ENCODE measurements at places on chromosomes 1 and 21. TPM values are rescaled to one million over a fixed set of nuclear protein-coding genes. Genes with fewer than 3 reads are reported as not detected.

Gene VSIG8
- total RNA-seq, result 0.43 TPM

Gene NR1I3
- total RNA-seq, result 0.68 TPM

Gene OR2G6
- total RNA-seq, result not detected

Gene OR2M3
- total RNA-seq, result 0.24 TPM

Gene NCAM2
- 26.1 TPM for total RNA-seq

Gene AMY1A
- not detected for total RNA-seq

Gene MPL
- 0.47 TPM for total RNA-seq

Gene PTPRC
- total RNA-seq, result 9.7 TPM

Gene PMVK
- 27.7 TPM for total RNA-seq

Gene SPOCD1
- total RNA-seq, result 32.0 TPM

Gene NBPF6
- 6.8 TPM for total RNA-seq

Gene CTBS
- 17.8 TPM for total RNA-seq

Gene NBPF26
- total RNA-seq, result 31.7 TPM

GRCh38 chr1:39788758-39789570 lies at the start of gene BMP8B:
Gene BMP8B (minus strand): TSS chr1:39788865. CDS start chr1:39788485, 380 bp downstream.
- H3K4me1 ChIP-seq, result no peaks in the 10 kb centered on the region
- no peaks in the 10 kb centered on the region for H3K27me3 ChIP-seq
- peak within 1 kb of the TSS; percentile 57 for H3K4me3 ChIP-seq
- H3K27ac ChIP-seq, result no peak within 1 kb of the TSS
- no peaks in the 10 kb centered on the region for H3K36me3 ChIP-seq
- DNase-seq, result peak; percentile 80

GRCh38 chr1:162138599-162139181 lies 69.2 kb downstream of the NOS1AP start:
- no peak overlapping the region for H3K4me3 ChIP-seq
- no peaks in the 10 kb centered on the region for H3K36me3 ChIP-seq
- H3K4me1 ChIP-seq, result no peaks in the 10 kb centered on the region

DNA sequence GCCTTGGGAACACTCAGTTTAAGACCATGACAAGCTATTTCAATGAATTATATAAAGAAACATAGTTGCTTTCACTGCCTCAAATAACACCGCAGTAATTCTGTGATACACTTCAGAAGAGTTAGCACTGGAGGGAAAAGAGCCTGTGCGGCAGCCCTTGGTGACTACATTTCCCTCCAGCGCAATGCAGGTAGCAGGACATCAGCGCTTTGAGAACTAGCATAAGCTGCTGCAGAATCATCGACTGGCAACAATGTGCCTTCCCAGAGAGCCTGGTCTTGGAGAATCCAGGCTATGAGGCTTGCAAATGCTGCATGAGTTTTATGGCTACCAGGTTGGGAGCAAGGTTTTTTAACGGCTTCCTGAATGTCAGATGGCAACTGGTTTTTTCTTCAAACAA lies 7.5 kb downstream of the NRIP1 start:
- H3K4me1 ChIP-seq, result peaks cover 41% of the 10 kb centered on the region
- no peak overlapping the region for H3K4me3 ChIP-seq
- H3K27ac ChIP-seq, result no peak overlapping the region
- H3K27me3 ChIP-seq, result no peaks in the 10 kb centered on the region
- no peaks in the 10 kb centered on the region for H3K36me3 ChIP-seq
- peak; percentile 43 for DNase-seq

- DNase-seq, result no peak
- H3K27me3 ChIP-seq, result no peaks in the 10 kb centered on the region
- no peaks in the 10 kb centered on the region for H3K4me1 ChIP-seq
Observed at GRCh38 chr1:47881505-47882442, 115.4 kb downstream of the TRABD2B start.

- no peak for DNase-seq
- no peaks in the 10 kb centered on the region for H3K36me3 ChIP-seq
- H3K4me3 ChIP-seq, result no peak overlapping the region
- H3K27me3 ChIP-seq, result no peaks in the 10 kb centered on the region
Observed at GRCh38 chr1:2480986-2481364, 4.9 kb downstream of the PLCH2 start.

DNA sequence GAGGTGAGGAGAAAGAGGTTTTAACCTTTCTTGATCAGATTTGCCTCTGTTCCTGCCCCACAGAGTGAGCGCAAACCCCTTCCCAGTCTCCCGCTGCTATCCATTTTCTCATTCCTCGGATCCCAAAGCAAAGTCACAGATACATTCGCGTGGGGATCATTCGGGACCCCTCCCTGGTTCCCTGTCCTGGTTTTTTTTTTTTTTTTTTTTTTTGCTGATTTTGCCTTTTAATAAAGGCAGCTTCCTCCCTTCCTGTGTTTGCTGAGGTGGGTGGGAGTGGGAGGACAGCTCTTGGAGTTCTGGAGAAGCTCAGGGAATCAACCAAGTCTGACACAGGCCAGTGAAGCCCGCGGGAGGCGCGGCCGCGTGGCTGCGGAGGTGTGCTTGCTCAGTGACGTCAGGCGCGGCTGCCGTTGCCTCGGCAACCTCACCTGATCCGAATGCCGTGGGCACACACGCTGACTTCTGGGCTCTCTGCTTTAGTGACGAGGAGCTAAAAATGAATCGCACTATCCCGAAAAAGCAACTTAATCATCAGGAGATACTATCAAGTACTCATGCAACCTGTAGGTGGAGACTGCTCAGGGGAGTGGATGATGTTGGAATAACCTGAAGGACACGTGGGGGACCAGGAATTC lies 106.4 kb downstream of the TBX19 start:
- H3K4me1 ChIP-seq, result no peaks in the 10 kb centered on the region
- H3K27me3 ChIP-seq, result no peaks in the 10 kb centered on the region
- no peak overlapping the region for H3K27ac ChIP-seq

DNA sequence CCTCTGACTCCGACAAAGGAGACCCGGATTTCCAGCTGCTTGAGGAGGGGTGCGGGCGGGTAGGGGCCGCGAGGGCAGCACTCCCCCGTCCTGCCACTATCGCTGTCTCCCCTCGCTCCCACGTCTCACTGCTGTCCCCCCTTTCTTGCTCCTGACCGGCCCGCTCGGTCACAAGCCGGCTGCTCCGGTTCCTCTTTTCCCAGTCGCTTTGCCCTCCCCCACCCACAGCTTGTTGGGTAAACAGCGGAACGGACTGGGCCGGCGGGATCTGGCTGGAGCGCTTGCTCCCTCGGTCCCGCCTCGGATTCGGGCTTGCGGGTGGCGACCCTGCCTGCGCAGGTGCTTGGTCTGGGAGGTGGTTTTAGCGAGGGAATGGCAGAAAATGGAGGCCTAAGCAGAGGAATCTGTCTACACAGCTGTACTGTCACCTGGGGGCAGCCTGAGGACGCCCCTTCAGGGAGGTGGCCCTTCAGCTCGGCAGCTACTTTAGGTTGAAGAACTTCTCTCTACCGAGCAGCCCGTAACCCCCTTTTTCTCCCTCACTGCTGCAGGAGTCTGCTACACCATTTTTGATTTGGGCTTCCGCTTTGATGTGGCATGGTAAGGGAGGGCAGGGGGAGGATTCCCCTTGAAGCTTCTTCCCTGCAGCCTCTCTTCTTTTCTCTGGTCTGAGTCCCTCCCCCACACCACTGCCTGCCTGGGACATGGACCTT lies 645 bp downstream of the ATP6V0B start:
- peak overlapping the region; percentile 89 for H3K27ac ChIP-seq
- H3K4me3 ChIP-seq, result peak overlapping the region; percentile 89
- no peaks in the 10 kb centered on the region for H3K36me3 ChIP-seq
- peaks cover 37% of the 10 kb centered on the region for H3K4me1 ChIP-seq
- H3K27me3 ChIP-seq, result no peaks in the 10 kb centered on the region
- peak; percentile 69 for DNase-seq

- H3K36me3 ChIP-seq, result no peaks in the 10 kb centered on the region
- peaks cover 9% of the 10 kb centered on the region for H3K4me1 ChIP-seq
Observed at GRCh38 chr1:184888505-184888904, 85.8 kb downstream of the NIBAN1 start.

GRCh38 chr1:175841738-175842187 lies 98.4 kb upstream of the TNR start:
- no peaks in the 10 kb centered on the region for H3K36me3 ChIP-seq
- DNase-seq, result no peak
- H3K27me3 ChIP-seq, result no peaks in the 10 kb centered on the region
- no peak overlapping the region for H3K4me3 ChIP-seq

GRCh38 chr1:25355841-25356395 lies 17.8 kb downstream of the TMEM50A start:
- no peaks in the 10 kb centered on the region for H3K4me1 ChIP-seq
- no peak for DNase-seq
- no peaks in the 10 kb centered on the region for H3K36me3 ChIP-seq
- no peak overlapping the region for H3K27ac ChIP-seq
- H3K4me3 ChIP-seq, result no peak overlapping the region

DNA sequence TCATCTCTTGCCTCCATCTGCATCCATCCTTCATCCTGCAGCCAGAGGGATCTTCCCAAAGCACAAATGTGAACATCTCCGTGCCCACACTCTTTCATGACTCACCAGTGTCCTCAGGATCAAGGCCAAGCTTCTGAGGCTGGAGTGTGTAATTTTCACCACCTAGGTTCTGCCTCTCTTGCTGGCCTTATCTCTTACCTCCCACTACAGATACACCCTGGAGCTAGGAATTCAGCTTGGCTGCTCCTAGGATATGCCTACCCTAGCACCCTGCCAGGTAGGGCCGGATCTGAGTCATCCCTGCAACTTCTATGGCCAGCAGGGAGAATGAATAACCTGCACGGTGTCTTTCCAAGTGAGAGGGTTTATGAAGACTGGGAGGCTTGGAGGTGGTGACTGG lies 208.7 kb upstream of the CSF3R start:
- no peaks in the 10 kb centered on the region for H3K36me3 ChIP-seq
- no peak overlapping the region for H3K4me3 ChIP-seq
- no peak overlapping the region for H3K27ac ChIP-seq

DNA sequence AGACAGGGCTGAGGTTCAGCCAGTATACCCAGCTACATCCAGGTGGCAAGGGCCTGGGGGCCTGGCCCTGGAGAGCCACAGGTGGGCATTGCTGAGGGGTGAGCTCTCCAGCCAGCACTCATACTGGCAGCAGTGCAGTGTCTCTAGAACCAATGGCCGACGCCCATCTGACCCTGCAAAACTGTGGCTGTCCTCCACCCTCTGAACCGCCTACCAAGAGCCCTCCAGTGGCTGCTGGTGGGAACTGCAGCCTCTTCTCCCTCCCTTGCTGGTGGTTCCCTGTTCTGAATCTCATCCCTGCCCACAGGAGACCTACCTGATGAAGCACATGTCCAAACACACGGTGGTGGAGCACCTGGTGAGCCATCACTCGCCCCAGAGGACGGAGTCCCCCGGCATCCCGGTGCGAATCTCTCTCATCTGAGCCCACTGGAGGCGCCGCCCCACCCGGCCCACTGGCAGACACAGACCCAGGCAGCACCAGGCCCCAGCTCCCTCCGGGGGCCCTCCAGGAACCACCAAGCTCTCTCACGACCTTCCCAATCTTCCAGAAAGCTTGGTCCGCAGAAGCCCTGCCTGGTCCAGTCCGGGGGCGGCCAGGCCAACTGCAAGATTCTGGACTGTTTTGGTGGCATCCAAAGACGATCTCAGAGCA lies 22.1 kb downstream of the A3GALT2 start:
- DNase-seq, result peak; percentile 76
- H3K36me3 ChIP-seq, result no peaks in the 10 kb centered on the region
- H3K27me3 ChIP-seq, result no peaks in the 10 kb centered on the region
- no peak overlapping the region for H3K4me3 ChIP-seq

GRCh38 chr1:223175032-223175431 lies 32.0 kb upstream of the TLR5 start:
- no peak overlapping the region for H3K27ac ChIP-seq
- peak; percentile 35 for DNase-seq
- no peaks in the 10 kb centered on the region for H3K4me1 ChIP-seq
- no peak overlapping the region for H3K4me3 ChIP-seq

- H3K27me3 ChIP-seq, result no peaks in the 10 kb centered on the region
- peaks cover 8% of the 10 kb centered on the region for H3K4me1 ChIP-seq
- H3K36me3 ChIP-seq, result no peaks in the 10 kb centered on the region
- no peak overlapping the region for H3K4me3 ChIP-seq
Observed at GRCh38 chr21:33901412-33902288, 14.0 kb downstream of the ATP5PO start.

DNA sequence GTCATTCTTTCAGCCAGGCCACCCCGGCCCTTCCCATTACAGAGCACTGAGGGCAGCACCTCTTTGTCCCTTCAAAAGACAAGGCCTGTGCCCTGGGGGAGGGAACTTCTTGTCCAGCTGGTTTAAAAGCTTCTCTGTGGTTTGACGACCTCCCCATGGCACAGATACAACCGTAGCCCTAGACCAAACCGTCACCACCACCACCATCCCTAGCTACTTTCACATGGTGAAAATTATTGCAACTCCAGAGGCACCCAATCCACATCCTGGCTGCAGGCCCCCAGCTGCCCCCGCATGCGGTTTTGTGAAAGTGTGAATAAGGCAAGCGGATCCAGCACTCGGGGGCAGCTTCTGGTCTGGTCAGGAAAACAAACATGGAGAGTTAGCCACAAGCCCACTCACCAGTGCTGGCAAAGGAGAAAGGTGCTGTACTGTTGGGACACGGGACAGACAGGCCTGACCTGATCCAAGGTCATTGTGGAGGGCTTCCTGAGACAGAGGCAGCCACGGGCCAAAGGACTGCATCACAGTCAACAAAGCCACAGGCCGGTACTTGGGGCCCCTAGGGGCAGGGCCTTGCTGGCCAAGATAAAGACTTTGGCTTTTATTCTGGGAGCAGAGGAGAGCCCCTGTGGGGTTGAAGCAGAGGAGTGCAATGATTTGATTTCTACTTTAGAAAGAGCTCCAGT lies 31.2 kb downstream of the CDCA8 start:
- no peaks in the 10 kb centered on the region for H3K27me3 ChIP-seq
- DNase-seq, result no peak
- no peak overlapping the region for H3K4me3 ChIP-seq

- H3K4me3 ChIP-seq, result peak overlapping the region; percentile 57
- peak; percentile 79 for DNase-seq
- H3K27ac ChIP-seq, result peak overlapping the region; percentile 78
- no peaks in the 10 kb centered on the region for H3K27me3 ChIP-seq
Observed at GRCh38 chr1:203327684-203328457, 22.6 kb downstream of the BTG2 start.

DNA sequence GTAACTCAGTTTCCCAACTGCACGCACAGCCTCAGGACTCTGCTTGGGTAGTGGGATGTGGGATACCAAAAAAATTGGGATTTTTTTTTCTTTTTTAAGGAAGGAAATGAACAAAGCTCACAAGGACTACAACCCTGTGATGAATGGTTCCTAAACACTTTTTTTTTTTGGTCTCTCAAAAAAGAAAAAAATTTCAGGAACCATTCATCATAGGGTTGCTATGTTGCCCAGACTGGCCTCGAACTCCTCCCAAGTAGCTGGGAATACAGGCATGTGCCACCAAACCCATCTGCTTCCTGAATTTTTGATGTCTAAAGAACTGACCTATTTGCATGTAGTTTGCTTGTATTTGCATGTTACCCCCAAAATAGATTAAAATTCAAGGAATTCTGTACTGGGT lies 6.8 kb downstream of the MINDY1 start:
- no peak overlapping the region for H3K27ac ChIP-seq
- H3K36me3 ChIP-seq, result no peaks in the 10 kb centered on the region
- H3K4me3 ChIP-seq, result no peak overlapping the region
- peaks cover 19% of the 10 kb centered on the region for H3K4me1 ChIP-seq
- H3K27me3 ChIP-seq, result no peaks in the 10 kb centered on the region

All from testis (tissue), 5 donors.